CD4-positive, alpha-beta T cell (primary cell): ENCODE measurements at places on chromosomes 6 and 20.

DNA sequence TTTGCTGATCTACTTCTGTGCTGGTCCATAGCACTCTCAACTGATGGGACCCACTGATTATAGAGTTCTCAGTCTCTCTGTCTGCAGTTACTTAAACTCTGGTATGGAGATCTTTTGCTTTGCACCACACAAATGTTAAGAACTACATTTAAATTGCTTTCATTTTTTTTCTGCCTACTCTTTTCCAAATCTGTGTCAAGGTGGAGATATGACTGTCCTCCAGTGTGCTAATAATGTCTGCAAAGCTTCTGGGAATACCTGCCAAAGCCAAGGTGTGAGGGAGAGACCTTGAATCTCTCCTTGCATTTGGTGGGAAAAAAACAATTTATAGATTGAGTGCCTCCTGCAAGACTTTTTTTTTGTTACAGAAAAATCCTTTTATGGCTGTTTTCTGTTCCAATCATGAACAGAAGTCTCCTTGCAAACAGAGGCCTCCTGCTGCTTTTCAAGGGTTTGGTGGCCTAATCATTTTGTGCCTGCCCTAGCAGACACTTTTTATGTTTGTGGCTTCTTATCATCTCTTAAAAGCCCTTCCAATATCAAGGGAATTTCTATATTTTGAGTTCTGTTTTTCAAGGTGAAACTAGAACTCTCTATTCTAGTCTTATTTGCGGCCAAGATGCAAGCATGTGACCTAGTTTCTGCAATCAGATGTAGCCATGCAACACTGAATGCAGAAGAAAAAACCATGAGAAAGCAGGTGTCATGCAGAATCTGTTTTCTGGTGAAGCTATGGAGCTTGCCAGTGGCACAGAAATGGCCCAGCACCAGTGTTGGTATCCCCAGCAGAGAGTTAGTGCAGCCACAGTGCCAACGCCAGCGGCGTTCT lies 23.2 kb upstream of the AKIRIN2 start:
- DNase-seq, result no peak

DNA sequence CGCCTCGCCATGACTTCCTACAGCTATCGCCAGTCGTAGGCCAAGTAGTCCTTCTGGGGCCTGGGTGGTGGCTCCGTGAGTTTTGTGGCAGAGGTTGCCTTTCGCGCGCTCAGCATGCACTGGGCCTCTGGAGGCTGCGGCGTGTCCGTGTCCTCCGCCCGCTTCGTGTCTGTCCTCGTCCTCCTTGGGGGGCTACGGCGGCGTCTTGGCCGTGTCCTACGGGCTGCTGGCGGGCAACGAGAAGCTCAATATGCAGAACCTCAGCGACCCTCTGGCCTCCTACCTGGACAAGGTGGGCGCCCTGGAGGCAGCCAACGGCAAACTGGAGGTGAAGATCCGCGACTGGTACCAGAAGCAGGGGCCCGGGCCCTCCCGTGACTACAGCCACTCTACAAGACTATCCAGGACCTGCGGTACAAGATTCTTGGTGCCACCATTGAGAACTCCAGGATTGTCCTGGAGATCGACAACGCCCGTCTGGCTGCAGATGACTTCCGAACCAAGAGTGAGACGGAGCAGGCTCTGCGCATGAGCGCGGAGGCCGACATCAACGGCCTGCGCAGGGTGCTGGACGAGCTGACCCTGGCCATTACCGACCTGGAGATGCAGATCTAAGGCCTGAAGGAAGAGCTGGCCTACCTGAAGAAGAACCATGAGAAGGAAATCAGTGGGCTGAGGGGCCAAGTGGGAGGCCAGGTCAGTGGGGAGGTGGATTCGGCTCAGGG lies 296.3 kb downstream of the OGFRL1 start:
- peak; percentile 7 for DNase-seq

DNA sequence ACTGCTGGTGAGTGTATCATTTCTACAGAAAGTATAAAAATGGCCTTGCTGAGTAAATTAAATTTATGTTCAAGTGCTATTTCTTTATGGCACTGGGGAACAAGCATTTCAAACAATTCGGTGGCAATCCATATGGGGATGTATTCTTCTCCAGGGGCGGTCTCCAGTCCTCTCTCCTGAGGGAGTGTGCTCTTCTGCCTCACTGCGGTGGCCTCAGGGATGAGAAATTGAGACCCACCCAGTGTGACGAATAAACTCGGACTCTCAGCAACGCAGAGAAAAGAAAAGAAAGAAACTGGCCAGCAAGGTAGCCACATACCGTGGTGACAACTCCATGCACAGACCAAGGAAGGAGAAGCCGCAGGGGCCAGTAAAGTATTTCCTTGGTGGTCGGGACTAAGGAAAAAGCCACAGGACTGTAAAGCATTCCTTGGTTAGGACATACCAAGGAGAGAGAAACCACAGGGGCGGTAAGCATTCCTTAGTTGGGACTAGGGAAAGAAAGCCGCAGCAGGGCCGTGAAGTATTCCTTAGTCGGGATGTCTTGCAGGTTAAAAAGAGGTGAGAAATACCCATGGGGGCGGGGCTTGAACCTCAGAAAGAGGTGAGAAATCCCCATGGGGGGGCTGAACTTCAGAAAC lies 13.6 kb upstream of the GOPC start:
- no peak for DNase-seq

- no peak for DNase-seq
These were observed 316.6 kb downstream of the RFPL4B start for GRCh38 chr6:112663698-112664097.

GRCh38 chr20:11542645-11543044 lies 375.0 kb upstream of the BTBD3 start:
- DNase-seq, result no peak

DNA sequence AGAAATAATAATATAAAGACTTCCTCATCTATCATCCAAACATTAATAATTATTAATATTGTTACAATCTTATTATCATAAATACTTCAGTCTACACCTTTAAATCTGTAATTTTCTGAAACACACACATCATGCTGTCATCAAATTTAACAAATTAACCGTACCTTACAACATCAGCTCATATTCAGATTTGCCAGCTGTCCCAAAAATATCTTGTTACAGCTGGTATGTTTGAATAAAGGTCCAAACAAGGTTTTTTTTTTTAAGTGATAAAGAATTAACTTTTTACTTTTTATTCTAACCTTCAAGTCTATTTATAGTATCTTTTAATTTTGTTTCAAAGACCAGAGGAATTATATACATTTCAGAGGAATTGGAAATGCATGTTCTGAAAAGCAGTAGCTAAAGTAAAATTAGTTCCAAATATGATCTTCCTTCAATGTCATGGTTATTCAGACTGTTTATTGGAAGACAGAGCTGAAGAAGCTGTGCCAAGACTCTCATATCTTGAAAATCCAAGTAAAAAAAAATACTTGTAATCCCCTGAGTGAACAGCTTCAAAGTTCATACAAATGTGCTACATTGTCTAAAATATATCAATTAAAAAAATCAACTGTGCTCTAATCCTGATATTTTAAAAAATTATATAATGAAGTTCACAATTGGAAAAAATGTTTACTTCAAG lies 161.7 kb upstream of the BMP5 start:
- DNase-seq, result no peak

- DNase-seq, result no peak
These were observed 155.2 kb downstream of the BTBD3 start for GRCh38 chr20:12072954-12073264.
